Naive thymus-derived CD4-positive, alpha-beta T cell (primary cell): ENCODE measurements at places on chromosomes 6 and 20. TPM values are rescaled to one million over a fixed set of nuclear protein-coding genes. Genes with fewer than 3 reads are reported as not detected.

GRCh38 chr6:155274533-155274932 is 10.7 kb downstream of the CLDN20 start:
- H3K36me3 ChIP-seq, result peaks cover 4% of the 10 kb centered on the region
- H3K4me3 ChIP-seq, result no peak overlapping the region
- H3K27ac ChIP-seq, result no peak overlapping the region
- H3K4me1 ChIP-seq, result no peaks in the 10 kb centered on the region
- no peak for DNase-seq

DNA sequence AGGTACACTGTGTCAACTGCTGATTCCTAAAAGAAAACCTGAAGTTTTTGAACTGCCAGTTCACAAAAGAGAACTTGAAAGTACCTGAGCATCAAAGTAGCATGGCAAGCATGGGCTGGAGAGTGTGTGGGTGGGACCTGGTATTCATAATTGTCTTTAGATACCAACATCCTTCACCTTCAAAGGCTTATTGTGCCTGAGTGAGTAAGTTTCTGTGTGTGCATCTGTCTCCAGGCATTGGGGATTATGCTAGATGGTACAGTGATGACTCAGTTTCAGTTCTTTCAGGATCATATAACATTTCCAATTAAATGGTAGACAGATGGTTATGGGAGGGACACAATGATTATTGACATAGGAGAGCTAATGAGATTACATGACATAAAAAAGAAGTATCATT is 238.5 kb downstream of the ZFAND3 start:
- no peak overlapping the region for H3K4me3 ChIP-seq
- no peak for DNase-seq
- no peaks in the 10 kb centered on the region for H3K27me3 ChIP-seq
- H3K4me1 ChIP-seq, result peaks cover 7% of the 10 kb centered on the region

- H3K4me3 ChIP-seq, result no peak overlapping the region
- DNase-seq, result no peak
- H3K4me1 ChIP-seq, result no peaks in the 10 kb centered on the region
- no peak overlapping the region for H3K27ac ChIP-seq
- no peaks in the 10 kb centered on the region for H3K27me3 ChIP-seq
Observed at GRCh38 chr6:133995758-133996157, 42.7 kb downstream of the TBPL1 start.

DNA sequence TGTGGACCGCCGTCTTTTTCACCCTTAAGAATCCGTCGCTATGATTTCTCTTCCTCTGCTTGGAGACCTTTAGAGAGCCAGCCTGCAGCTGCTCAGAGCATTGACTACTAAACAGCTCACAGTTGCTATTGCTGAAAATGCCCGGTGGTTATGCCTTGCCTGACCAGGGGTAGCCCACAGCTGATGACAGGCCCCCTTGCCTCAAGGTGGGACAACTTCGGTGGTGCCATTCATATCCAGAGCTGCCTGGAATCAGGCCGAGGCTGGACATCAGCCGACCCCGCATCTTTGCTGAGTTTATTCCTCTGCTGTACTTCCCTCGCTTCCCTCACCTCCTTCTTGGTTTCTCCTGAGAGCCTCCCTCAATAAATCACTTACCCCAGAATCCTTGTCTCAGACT is 39.6 kb downstream of the OVOL2 start:
- no peaks in the 10 kb centered on the region for H3K27me3 ChIP-seq
- H3K36me3 ChIP-seq, result no peaks in the 10 kb centered on the region
- DNase-seq, result no peak
- H3K4me1 ChIP-seq, result no peaks in the 10 kb centered on the region
- H3K4me3 ChIP-seq, result no peak overlapping the region
- H3K27ac ChIP-seq, result no peak overlapping the region

DNA sequence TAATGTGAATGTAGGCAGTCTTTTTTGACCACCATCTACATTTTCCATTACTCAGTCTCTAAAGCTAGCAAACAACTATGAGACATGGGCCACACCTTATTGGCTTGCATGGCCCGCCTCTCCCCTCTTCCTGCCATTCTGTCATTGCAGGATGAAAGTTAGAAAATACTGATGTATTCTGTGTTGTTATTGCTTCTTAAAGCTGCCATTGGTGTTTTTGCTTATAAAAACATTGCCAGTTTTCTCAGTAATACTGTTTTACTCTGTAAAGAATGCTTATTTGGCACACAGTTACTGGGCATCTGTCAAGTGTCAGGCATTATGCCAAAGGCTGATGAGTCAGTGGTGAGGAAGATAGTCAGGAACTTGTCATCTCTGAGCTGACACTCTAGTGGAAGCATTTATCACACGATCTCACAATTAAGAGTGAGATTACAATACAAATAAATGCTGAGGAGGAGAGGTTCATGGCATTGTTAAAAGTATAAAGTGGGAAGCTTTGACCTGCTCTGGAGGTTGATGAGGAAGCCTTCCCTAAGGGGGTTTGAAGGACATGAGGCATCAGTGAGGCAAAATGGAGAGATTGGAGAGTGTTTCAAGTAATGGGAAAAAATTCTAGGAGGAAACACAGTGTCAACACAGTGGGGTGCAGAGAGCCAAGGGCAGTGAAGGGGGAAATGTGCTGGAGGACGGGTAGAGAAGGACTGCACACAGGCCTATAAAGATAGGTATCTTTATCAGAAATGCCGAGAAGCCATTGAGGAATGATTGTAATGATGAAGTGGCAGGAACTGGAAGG is 14.7 kb downstream of the KLHL32 start:
- H3K36me3 ChIP-seq, result no peaks in the 10 kb centered on the region
- H3K27me3 ChIP-seq, result no peaks in the 10 kb centered on the region
- no peak overlapping the region for H3K27ac ChIP-seq
- no peak overlapping the region for H3K4me3 ChIP-seq
- no peak for DNase-seq

GRCh38 chr6:130070792-130071191 is 52.4 kb downstream of the L3MBTL3 start:
- DNase-seq, result no peak
- peaks cover 21% of the 10 kb centered on the region for H3K36me3 ChIP-seq
- H3K27me3 ChIP-seq, result no peaks in the 10 kb centered on the region
- H3K4me3 ChIP-seq, result no peak overlapping the region

DNA sequence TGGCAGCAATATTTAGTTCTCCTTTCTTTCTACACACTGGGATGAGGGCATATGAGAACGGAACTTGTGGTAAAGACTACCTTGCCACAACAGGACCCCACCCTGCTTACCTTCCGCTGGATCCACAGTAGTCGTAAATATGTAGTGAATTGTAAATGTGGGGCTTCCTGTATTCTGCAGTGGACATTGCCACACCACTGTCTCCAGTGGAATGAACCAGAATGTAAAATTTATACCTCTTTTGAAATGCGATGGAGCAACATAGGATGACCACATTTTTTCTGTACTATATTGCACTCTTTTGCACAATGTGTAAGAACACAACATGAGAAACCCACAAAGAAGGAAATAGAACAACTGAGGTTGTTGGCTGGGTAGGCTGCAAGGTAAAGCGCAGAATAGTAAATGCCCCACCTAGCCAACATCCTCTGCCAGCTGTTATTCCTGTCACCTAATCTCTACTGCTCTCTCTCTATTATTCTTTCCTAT is 16.1 kb upstream of the RIPOR2 start:
- peaks cover 94% of the 10 kb centered on the region for H3K4me1 ChIP-seq
- H3K4me3 ChIP-seq, result peak overlapping the region; percentile 50
- DNase-seq, result peak; percentile 69
- H3K27ac ChIP-seq, result peak overlapping the region; percentile 75
- no peaks in the 10 kb centered on the region for H3K27me3 ChIP-seq

- no peak overlapping the region for H3K27ac ChIP-seq
- H3K36me3 ChIP-seq, result no peaks in the 10 kb centered on the region
- DNase-seq, result no peak
Observed at GRCh38 chr6:71203206-71203605, 85.4 kb upstream of the OGFRL1 start.

DNA sequence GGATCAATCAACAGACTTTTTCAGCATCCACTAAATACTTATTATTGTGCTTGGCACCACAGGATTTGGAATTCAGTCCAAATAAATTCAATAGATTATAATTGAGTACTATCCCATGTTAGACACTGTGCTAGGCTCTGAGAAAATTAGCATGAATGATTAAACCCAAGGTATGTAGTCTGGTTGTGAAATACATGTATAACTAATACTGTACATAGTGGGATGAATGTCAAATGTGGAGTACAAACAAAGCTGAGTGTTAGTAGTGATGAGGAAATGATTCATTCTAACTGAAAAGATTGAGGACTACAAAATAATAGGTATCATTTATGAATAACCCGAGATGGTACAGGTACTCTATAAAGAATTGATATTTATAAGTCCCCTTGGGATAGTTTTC is 111.9 kb upstream of the FLRT3 start:
- no peak overlapping the region for H3K4me3 ChIP-seq
- H3K36me3 ChIP-seq, result no peaks in the 10 kb centered on the region
- H3K27ac ChIP-seq, result no peak overlapping the region
- H3K27me3 ChIP-seq, result no peaks in the 10 kb centered on the region
- H3K4me1 ChIP-seq, result no peaks in the 10 kb centered on the region

DNA sequence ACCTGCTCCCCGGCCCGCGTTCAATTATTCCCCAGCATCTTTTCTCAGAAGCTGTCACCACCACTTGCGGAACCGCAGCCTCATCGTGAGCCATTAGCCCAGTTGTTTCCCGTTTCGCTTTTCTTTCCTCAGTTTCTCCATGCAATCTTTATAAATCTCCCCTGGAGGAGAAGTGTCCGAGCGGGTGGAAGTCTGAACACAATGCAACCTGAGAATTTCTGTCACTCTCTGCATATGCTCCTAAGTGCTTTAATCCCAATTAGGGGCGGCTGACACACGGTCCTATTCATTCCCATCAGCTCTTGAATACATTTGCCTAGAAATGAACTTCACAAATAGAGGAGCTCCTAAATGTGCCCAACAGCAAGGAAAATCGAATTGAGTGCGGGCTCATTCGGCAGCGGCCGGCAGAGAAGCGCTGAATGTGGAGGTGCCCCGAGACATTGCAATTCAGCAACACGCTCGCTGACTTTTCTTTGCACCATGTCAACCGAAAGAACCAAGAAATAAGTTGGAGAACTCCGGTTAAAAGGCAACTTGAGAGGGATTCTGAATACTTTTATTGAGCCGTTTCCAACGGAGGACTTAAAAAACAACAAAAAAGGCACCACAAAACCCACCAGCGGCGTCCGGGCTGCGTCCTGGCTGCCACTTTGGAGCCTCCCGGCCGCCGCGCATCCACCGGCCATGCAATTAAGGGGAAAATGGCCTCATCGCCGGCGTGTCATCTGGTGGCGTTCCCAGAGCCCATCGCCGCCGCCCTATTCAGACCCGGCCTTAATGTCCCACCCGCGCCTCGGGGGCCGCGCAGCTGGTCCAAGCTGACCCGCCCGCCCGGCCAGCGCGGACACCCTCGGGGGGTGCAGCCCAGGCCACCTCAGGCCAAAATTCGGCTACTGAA is 3.9 kb upstream of the PRDM13 start:
- H3K27me3 ChIP-seq, result peaks cover 39% of the 10 kb centered on the region
- peaks cover 28% of the 10 kb centered on the region for H3K4me1 ChIP-seq
- DNase-seq, result no peak
- no peak overlapping the region for H3K27ac ChIP-seq

DNA sequence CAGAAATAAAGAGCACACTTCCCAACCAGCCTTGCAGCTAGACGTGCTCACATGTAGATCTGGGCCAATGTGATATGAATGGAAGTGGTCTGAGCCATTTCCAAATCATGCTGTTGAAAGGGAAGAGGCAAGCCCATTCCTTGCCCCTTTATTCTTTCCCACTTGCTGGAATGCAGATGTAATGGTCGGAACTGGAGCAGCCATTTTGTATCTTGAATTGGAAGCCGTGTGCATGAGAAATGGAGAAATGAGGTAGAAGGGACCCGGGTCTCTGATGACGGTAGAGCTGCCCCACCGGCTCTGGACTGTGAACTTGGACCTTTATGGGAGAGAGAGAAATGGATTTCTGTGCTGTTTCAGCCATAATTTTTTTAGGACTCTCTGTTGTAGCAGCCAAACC is 54.8 kb upstream of the STX16 start:
- H3K36me3 ChIP-seq, result no peaks in the 10 kb centered on the region
- H3K27ac ChIP-seq, result no peak overlapping the region
- H3K4me1 ChIP-seq, result no peaks in the 10 kb centered on the region
- DNase-seq, result no peak

DNA sequence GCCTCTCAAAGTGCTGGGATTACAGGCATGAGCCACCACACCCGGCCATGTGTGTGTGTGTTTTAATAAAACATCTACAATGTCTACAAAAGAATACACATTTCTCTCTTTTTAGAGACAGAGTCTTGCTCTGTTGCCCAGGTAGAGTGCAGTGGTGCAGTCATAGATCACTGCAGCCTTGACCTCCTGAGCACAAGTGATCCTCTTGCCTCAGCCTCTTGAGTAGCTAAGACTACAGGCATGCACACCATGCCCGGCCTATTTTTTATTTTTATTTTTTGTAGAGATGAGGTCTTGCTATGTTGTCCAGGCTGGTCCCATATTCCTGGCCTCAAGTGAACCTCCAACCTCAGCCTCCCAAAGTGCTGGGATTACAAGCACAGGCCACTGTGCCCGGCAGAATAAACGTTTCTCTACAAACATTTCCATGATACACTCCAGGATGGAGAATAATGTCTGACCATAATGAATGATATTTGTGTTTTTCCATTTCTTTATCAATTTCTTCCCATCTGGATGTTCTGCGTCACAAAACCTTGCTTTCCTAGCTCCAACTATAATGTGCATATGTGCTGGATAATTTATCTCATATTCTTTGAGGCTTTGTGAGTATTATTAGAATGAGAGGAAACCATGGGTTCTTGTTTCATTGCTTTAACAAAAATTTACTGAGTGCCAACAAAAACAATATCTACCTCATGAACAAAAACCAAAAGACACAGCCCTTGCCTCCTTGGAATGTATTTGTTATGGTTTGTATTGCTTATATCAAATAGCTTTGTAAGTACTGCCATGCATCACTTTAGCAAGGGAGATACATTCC is 28.6 kb upstream of the CCN2 start:
- no peaks in the 10 kb centered on the region for H3K36me3 ChIP-seq
- no peak overlapping the region for H3K27ac ChIP-seq
- H3K27me3 ChIP-seq, result no peaks in the 10 kb centered on the region
- H3K4me1 ChIP-seq, result no peaks in the 10 kb centered on the region
- H3K4me3 ChIP-seq, result no peak overlapping the region
- no peak for DNase-seq

GRCh38 chr6:19811397-19812079 is 25.6 kb upstream of the ID4 start:
- no peak for DNase-seq
- no peaks in the 10 kb centered on the region for H3K4me1 ChIP-seq
- H3K27me3 ChIP-seq, result no peaks in the 10 kb centered on the region
- no peak overlapping the region for H3K27ac ChIP-seq
- H3K36me3 ChIP-seq, result no peaks in the 10 kb centered on the region
- no peak overlapping the region for H3K4me3 ChIP-seq

GRCh38 chr6:8839626-8840025 is 404.3 kb upstream of the SLC35B3 start:
- H3K36me3 ChIP-seq, result no peaks in the 10 kb centered on the region
- no peak overlapping the region for H3K27ac ChIP-seq
- no peak overlapping the region for H3K4me3 ChIP-seq
- no peak for DNase-seq
- H3K27me3 ChIP-seq, result no peaks in the 10 kb centered on the region

The L3MBTL1 gene
- 8.6 and 9.3 TPM in 2 replicates for total RNA-seq

The DEFB128 gene
- not detected for total RNA-seq

The PLA2G7 gene
- 4.5 TPM for total RNA-seq
